ENCODE measurements at places on chromosomes 3 and 15.

- DNase-seq = no peak
These were observed 200.3 kb upstream of the IL12A start for GRCh38 chr3:159788291-159788690.

GRCh38 chr3:132669256-132669777 is 9.2 kb downstream of the UBA5 start:
- DNase-seq = no peak

DNA sequence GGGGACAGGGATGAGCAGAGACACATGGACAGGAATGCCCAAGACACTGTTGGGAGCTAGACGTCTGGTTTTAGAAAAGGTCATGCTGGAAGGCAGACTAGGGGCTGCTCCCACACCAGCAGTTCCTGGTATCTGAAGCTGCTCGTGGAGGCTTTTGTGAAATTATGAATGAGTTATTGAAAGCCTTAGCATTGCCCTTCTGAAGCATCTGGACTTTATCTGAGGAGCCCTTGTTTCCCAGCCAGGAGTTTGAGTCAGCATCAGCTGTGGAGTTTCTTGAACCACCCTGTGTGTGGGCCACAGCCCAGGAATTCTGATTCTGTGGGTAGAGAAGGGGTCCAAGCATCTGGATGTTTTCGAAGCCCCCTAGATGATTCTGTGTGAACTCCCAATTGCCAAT is 258.7 kb downstream of the SLCO3A1 start:
- no peak for DNase-seq

DNA sequence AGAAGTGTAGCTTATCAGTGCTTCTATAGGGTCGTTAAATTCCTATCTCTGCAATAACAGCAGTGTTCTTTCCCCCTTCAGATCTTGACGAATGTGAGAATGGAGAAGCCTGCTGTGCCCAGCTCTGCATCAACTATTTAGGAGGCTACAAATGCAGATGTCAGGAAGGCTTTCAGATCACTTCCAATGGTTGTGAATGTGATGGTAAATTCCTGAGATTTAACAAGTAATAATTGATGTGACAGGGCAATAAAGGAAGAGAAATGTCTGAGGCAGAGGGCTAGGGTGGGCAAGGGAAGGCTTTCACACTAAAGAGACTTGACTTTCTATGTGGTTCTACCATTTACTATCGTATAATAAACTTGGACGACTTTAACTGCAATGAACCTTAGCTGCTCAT is 711.7 kb upstream of the GOLIM4 start:
- no peak for DNase-seq

GRCh38 chr3:64501298-64501906 is 186.4 kb downstream of the ADAMTS9 start:
- DNase-seq = no peak

GRCh38 chr3:66493458-66494099 is 7.2 kb downstream of the LRIG1 start:
- no peak for DNase-seq

GRCh38 chr3:32276279-32276841 is 37.9 kb downstream of the CMTM8 start:
- DNase-seq = no peak

- no peak for DNase-seq
These were observed 13.4 kb upstream of the SCN10A start for GRCh38 chr3:38829404-38829803.

- no peak for DNase-seq
These were observed 37.8 kb downstream of the TICRR start for GRCh38 chr15:89613031-89613430.

GRCh38 chr3:129585949-129586657 is 20.4 kb downstream of the PLXND1 start:
- DNase-seq = no peak

- DNase-seq = no peak
These were observed 7.7 kb downstream of the GALNT15 start for GRCh38 chr3:16182183-16182582.

- no peak for DNase-seq
These were observed 163.6 kb upstream of the COL8A1 start for GRCh38 chr3:99474776-99475175.

- DNase-seq = no peak
These were observed 64.7 kb downstream of the ATP13A4 start for GRCh38 chr3:193489949-193490348.

GRCh38 chr3:152271501-152272236 is 2.9 kb downstream of the MBNL1 start:
- DNase-seq = no peak

DNA sequence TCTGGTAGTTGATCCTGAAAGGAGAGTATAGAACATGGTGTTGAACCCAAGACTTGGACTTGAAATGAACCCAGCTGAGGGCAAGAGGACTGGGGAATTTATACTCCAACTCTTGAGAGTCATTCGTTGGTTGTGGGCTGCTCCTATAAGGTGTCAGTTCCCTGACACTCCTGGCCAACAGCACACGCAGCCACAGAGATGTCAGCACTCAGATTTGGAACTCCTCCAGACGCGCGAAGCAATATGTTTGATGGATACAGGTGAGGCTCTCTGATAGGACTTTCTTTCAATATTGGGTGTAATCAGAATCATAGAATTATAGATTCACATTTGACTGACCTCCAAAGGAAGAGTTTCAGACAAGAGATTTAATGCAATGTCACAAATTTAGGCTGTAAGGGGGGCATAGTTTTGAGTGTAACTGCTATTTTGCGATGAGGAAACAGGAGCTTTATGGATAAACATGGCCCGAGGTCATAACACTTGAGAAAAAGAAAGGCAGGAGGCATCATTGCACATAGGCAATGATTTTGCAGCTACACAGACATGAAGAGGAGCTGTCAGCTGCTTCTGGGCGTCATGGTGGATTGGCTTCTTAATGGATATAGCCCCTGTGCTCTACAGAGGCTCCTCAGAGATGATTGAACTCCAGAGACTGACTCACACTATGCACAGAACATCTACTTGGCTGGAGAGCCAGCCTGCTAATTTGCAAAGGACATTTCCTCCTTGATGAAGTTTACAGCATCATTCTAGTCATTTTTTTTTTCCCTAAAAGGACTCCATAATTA is 569.2 kb upstream of the RGMA start:
- no peak for DNase-seq

DNA sequence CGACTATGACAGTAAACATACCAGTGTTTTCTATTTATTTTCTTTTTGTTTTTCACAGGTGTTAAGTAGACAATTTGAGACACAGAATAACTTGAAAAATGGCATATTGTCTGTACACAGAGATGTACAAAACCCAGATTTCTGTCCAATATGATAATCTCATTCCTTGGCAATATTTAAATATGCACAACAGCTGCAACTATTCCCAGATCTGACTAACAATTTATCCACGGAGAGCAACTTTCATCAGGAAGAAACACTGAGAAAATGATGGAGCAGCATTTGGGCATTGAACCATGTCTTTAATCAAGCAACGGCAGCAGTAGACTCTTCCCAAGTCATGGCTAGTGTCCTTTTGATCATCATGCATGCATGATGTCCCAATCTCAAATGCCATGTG is 452.6 kb downstream of the ZPLD1 start:
- no peak for DNase-seq

- no peak for DNase-seq
These were observed 19.9 kb upstream of the COLQ start for GRCh38 chr3:15541371-15541770.

- no peak for DNase-seq
These were observed 36.9 kb upstream of the SNRK start for GRCh38 chr3:43249405-43249804.

DNA sequence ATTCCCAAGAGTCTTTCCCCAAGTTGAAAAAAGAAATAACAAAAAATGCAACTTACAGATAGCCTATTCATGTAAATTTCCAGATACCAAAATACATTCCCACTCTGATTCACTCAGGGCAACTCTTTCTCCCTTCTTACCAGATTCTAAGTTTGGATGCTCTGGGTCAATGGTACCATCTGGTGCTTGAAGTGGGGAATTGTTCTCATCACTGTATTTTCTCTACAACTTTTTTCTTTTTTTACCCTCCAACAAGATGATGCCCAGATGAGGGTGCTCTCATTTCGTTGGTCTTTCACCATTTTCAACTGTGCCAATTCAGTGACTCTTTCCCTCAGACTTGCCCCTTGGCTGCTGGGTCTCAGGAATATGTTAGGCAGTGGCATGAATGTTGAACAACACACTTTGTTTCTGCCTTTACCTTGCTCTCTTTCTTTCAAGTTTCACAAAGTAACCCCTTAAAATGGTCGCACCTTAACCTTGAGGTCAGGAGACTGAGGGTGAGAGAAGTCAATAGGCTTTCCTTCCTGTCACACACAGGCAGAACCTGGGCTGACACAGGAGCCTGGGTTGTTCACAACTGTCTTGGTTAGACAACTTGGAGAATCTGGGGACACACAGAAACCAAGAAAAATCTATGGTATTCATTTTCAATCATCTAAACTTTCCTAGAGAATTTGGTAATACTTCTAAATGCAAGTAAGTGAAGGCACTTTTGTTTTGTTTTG is 330.7 kb upstream of the SLCO3A1 start:
- no peak for DNase-seq

- DNase-seq = no peak
These were observed 187.5 kb upstream of the THRB start for GRCh38 chr3:24682141-24682547.

- DNase-seq = no peak
These were observed 942.5 kb downstream of the ROBO1 start for GRCh38 chr3:78825118-78825857.

- no peak for DNase-seq
These were observed 309.9 kb upstream of the THBS1 start for GRCh38 chr15:39270934-39271333.

GRCh38 chr3:12970684-12971083 is 102.5 kb downstream of the IQSEC1 start:
- DNase-seq = no peak

- peak; percentile 9 for DNase-seq
These were observed 5.3 kb downstream of the TM4SF4 start for GRCh38 chr3:149479621-149480325.

- DNase-seq = no peak
These were observed 374.6 kb downstream of the EPHB1 start for GRCh38 chr3:135169651-135170050.

DNA sequence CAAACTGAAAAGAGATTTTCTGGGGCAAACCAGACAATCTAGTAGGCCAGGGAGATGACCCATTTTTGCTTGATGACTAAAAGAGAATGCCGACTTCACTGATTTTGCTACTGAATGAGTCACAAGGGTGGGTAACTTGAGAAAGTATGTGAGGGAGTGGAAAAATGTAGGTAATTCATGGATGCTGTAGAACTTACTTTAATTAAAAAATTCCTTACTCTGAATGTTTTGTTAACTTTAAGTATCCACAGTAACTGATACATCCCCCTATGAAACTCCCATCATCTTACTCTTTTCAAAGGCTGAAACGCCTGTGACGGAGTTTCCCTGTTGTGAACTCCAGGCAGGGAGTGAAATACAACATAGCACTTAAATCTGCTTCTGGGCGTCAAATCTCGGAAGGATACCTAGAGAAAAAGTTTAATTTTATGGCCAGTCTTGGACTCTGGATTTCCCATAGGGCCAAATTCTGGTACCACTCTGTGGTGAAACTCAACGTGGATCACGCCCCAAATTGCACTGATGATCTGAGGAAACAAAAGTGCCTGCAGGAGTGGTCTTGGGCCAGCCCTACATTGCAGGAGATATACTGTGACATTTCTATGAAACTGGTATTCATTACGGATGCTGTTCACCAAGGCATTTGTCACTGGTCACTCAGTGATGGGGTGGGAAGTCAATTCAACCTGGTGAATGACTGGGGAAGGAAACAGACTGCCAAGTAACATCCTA is 24.0 kb downstream of the GOLIM4 start:
- DNase-seq = no peak

- DNase-seq = no peak
These were observed 159.3 kb downstream of the WDR76 start for GRCh38 chr15:43985976-43986680.

GRCh38 chr3:126070146-126070545 is 13.8 kb downstream of the SLC41A3 start:
- no peak for DNase-seq

GRCh38 chr3:150216866-150217600 is 191.1 kb upstream of the TSC22D2 start:
- DNase-seq = no peak

- no peak for DNase-seq
These were observed 3.5 kb downstream of the TBL1XR1 start for GRCh38 chr3:177193688-177194268.

GRCh38 chr15:88301311-88301710 is 44.8 kb upstream of the NTRK3 start:
- DNase-seq = no peak

- DNase-seq = no peak
These were observed 12.4 kb downstream of the WDR5B start for GRCh38 chr3:122403489-122403888.

DNA sequence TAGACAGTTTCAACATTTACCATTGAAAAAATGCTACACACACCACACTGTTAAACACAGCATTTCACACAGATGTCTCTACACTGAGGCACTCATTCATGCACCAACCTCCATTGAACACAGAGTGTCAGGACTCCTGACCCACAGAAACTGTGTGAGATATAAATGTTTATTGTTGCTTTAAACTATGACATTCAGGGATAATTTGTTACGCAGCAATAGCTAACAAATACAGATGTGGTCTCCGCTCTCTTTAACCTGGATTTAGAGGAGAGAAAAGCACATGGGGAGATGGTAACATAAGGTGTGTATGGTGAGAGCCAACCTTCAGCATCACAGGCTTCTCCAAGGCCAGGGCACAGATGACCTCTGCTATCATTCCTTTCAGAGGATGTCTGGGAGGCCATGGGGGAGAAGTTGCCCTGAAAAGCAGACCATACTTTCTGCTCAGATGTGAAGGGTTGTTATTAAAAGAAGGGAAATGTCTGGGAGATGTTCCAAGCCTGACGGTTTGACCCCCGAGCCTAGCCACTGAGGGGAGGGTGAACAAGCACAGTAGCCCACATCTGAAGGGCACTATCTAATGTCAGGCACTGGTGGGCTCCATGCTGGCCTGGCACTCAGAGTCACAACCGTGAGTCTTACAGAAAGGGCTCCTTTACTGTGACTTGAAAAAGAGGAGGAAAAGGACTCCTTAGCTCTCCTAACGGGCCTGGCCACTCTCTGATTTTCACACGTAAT is 284.5 kb upstream of the TLE3 start:
- no peak for DNase-seq

GRCh38 chr3:136783708-136784191 is 31.6 kb upstream of the STAG1 start:
- DNase-seq = no peak

DNA sequence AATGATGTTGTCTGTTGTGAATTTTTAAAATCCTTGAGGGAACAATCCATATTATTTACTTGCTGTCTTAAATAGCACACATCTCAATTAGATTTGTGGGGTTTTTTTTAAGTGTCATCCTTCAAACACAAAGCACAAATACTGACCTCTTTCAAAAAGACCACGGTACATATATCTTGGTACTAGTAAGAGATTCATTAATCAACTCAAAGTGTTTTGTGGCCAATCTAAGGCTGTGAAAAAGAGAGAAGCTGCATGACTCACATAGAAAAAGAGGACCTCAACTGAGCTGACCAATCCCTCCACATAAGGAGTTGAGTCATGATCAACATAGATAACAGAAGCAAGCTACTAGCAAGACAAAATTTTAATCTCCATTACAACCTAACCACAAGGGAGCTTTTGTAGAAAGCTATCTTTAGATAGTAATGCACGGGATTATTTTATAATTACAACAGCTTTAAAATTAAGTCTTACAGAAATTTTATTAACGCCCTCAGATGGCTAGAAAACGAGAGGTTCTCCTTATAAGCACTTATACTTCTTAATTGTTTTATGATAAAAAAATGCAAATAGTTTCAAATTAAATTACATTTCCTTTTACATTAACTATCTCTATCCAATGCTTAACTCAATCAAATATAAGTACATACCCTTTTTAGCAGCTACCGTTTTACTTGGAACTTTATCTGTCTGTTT is 60.5 kb downstream of the TOP2B start:
- DNase-seq = no peak

Data from endothelial cell (in vitro differentiated cells).